ENCODE measurements at places on chromosomes 4 and X.

DNA sequence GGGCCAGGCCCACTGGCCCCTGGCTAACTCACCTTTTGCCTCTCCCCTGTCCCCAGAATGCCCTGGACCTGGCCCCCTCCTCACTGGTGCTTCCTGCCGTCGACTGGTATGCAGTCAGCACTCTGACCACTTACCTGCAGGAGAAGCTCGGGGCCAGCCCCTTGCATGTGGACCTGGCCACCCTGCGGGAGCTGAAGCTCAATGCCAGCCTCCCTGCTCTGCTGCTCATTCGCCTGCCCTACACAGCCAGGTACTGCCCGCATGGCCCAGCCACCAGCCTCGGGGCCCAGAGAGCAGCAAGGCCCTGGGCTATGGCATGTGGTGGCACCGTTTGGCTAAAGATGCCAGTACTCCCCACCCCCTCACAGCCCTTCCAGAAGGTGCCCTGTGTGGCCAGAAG lies 3.7 kb downstream of the ATP6AP1 start:
- DNase-seq: no peak

GRCh38 chrX:15056044-15056443 lies 182.8 kb downstream of the MOSPD2 start:
- no peak for DNase-seq

DNA sequence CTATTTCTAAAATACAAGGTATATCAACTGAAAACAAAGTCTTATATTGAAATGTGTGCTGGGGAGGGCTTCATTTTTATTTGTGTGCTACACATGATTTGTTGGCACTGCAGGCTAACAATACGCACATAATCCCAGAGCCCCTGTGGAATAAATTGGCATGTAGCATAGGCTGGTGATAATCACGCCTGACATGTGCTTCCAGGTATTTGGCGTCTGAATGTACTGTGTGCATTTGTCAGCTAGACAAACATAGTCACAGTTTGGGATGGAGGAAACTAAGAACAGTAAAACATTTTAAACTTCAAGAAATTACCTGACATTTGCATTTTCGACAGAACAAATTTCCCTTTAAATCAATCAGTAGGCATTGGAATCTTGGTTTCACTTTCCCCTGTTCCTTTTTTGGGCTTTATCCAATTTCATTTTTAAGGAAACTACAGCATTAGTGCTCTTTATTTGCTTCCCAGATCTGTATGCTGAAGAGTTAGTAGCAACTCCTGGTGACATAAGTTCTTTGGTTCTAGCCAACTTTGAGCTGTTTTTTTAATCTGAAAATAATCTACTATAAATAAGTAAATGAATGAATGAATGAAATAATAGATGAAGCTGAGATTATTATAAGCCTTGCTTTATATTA lies 472.3 kb downstream of the PDHA2 start:
- DNase-seq: peak; percentile 68

DNA sequence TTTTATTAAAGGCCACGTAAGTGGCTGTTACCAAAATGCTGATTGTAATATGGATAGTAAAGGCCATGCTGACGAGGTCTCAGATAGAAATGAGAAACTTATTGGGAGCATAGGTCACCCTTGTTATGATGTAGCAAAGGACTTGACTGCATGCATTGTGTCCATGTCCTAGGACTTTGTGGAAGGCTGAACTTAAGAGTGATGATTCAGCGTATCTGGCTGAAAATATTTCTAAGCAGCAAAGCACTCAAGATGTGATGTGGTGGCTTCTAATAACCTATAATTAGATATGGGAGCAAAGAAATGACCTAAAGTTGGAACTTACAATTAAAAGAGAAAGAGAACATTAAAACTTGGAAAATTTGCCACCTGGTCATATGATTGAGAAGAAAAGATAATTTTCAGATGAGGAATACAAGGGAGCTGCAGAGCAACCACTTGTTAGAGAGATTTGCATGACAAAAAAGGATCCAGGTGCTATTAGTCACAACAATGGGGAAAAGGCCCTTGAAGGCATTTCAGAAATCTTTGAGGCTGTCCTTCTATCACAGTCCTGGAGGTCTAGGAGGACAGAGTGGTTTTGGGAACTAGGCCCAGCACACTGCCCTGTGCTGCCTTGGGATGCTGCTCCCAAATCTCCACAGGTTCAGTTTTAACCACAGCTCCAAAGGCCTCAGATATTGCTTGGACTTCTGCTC lies 793.7 kb upstream of the LCORL start:
- no peak for DNase-seq

DNA sequence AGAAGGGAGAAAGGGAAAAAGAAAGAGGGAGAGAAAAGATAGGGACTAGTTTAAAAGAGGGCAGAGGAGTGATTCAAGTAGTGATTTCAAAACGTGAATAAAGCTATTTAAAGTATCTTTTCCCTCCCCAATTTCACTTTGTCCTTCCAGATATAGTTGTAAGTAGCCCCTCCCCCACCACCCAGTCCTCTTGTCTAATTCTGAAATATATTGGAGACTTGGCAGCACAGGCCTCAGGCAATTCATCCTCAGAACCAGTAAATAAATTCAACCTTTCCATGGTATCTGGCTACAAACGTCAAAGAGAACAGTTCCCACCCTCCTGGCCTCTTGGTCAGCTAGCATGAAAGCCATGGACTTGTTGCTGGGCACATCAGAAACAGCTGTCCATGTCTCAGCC lies 169.5 kb upstream of the SCML1 start:
- DNase-seq: no peak

- no peak for DNase-seq
Measured at GRCh38 chrX:109344101-109344500, 137.8 kb downstream of the GUCY2F start.

- no peak for DNase-seq
Measured at GRCh38 chr4:7393601-7394575, 40.8 kb downstream of the PSAPL1 start.

DNA sequence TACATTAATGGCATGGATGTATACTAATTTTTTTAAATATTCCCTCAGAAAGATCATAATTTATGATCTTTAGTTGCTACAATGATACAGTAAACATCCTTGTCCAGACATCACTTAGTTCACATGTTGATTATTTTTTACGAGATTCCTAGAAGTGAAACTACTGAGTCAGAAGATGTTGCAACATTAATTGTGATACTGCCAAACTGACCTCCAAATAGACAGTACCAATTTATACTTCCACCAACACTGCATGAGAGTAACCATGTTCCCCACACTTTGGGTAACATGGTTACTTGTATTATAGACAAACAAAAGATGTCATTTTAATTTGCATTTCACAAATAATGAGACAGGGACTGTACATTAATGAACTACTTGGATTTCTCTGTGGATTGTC lies 19.6 kb downstream of the RCHY1 start:
- no peak for DNase-seq

GRCh38 chr4:101019941-101020401 lies 327.4 kb downstream of the PPP3CA start:
- DNase-seq: no peak

DNA sequence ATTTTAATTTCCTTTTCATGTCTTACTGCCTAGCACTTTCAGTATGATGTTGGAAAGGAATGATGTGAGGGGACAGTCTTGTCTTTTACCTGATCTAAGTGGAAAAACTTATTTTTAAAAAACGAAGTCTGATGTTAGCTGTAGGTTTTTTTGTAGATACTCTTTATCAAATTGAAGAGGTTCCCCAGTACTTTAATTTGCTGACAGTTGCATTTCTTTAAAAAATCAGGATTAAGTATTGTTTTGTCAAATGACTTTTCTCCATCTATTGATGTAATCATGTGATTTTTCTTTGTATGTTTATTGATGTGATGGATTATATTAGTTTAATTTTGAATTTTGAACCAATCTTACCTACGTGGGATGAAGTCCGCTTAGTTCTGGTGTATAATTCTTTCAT lies 568.4 kb upstream of the AGA start:
- DNase-seq: no peak

GRCh38 chrX:20029728-20030127 lies 38.9 kb upstream of the BCLAF3 start:
- no peak for DNase-seq

GRCh38 chr4:158146736-158147135 lies 26.1 kb downstream of the GASK1B start:
- no peak for DNase-seq

DNA sequence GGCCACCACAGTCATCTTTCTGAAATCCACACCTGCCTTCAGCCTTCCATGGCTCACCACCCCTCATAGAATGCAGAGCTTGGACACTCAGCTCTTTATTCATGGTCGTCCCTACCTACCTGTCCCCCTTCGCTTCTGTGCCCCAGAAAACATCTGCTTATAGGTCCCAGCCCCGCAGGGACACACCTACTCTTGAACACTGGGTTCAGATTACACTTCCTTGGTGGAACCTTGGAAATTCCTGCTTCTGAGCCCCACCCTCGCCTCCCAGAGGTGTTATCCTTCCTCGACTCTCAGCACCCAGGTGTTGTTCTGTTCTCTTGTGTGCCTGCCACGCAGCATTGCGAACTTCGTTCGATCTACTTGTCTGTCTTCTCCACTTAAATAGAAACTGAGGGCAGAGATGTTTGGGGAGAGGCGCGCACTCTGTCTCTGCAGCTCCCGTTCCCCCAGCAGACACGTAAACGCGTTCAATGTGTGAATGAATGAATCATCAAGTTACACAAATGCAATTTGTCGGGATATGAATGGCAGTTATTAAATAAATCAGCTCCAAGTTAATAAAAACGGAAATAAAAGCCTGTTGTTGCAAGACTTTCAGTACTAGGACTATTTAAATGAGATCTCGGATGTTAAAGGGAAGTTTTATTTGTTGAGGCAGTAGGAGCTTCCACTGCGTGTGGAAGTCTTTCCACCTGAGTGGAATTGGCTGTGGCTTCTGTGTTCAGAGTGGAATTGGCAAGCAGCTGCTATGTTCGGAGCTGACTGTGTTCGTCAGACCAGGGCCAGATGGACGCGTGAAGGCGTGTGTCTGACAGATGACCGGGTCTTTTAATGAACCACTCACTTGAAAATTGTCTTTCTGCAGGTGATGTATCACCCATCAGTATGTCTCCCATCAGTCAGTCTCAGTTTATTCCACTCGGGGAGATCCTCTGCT lies 95.6 kb downstream of the STOX2 start:
- DNase-seq: no peak

DNA sequence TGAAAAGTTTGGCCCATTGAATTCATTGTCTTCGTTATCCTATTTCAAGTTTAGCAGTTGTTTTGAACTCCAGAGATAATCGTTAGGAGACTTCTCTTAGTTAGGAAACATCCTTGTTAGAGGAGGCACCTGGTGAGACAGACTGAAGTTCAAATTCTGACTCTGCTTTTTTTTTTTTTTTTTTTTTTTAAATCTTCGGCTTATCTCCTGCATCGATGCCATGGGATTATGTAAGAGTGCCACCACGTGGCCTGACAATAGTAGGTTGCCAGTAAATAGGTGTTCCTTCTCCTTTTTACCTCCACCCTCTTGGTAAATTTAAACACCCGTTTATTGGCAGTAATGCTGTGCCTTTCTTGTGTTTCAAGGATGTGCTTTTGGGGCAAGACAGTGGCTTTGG lies 149.3 kb downstream of the SOWAHB start:
- peak; percentile 12 for DNase-seq

DNA sequence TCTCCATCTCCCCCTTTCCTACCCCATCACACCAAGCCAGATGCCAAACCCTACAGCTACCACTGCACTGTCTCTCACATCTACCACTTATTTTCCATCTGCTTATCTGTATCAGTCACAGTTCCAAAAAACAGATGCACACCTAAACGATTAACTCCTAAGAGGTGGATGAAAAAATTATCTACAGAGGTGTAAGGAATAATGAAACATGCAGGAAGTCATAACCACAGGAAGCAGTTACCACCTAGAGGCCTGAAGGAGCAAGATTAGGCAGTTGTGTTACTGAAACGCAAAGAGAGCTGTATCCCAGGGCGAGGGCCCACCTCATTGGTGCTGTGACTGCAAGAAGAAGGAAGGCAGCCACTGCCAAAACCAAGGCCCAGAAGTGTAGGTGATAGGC lies 87.8 kb upstream of the FAM241A start:
- DNase-seq: no peak

GRCh38 chrX:1534301-1535168 lies 2.5 kb downstream of the P2RY8 start:
- DNase-seq: peak; percentile 10

DNA sequence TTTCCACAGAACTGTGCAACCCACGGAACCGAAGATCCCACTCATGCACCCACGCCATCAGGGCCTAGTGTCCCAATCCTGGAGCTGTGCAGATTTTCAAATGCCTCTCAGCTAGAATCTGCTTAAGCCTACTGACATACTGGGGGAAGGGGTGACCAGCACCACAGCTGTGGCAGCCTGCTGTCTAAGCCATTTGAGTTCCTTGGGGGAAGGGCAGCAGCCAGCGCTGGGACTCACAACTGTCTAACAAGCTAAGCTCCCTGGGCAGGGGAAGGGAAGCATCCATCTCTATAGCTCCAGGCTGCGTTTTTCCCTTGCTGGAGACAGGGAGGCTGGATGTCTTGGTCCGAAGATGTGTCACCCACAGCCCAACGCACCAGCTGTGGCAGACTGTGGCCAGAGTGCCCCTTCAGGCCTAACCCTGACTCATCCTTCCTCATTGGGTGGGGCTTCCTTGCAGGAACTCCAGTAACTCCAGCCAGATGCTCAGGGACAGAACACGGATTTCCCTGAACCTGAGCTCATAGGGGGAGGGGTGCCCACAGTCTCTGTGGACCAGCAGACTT lies 194.8 kb downstream of the CHRDL1 start:
- no peak for DNase-seq
